ENCODE measurements at places on chromosomes 6 and 20.

- DNase-seq = no peak
These were observed 157.5 kb downstream of the ELOVL4 start for GRCh38 chr6:79789896-79790295.

- no peak for DNase-seq
These were observed 122.3 kb downstream of the ANKS1A start for GRCh38 chr6:35011096-35012041.

DNA sequence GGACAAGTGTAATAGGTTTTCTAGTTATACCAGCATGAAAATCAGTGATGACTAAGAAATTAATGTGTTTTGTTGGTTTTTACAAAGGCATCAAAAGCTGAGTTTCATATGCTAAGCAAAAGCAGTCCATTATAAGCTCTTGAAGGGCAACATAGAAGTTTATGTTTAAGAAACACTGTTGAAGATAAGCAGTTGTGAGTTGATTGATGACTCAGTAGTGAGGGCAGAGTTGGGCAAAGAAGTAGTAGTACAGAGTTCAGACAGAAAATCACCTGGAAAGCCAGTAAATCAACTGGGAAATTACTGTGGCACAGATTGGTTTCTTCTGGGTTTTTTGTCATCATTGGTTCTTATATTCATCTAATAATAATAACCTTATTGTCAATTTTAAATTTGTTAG lies 78.0 kb upstream of the SMIM8 start:
- DNase-seq = no peak

- no peak for DNase-seq
These were observed 23.3 kb upstream of the CRIP3 start for GRCh38 chr6:43331891-43332290.

DNA sequence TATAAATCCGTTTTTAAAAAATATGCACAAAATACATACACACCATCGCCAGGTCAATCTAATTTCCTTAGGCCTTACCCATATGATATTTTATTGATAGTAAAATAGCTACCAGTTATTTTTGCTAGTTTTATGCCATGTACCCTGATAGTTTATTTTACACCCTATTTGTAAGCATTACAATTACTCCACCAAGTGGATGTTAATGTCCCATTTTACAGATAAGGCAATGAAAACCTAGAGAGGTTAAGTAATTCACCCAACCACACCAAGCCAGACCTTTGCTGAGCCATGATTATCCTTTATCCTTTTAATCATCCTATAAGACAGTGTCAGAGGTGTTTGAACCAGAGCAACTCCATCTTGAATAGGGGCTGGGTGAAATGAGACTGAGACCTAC lies 86.8 kb downstream of the CBLN4 start:
- DNase-seq = no peak

DNA sequence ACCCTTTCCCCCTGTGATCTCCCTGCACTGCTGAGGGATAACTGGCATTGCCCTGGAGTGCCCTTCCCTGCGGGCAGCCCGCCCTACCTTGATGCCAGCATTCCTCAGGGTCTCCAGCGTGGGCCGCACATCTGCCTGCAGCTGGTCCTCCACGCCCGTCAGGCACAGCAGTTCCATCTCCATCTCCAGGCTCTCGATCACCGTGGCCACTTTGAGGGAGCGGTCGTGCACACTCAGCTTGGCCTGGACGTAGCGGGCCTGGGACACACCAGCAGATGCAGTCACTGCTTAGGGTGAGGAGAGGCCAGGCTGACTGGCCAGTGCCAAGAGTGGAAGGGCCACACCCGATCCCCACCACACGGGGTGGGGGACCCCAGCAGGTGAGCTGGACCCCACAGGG lies 82.6 kb upstream of the NFATC2 start:
- no peak for DNase-seq

DNA sequence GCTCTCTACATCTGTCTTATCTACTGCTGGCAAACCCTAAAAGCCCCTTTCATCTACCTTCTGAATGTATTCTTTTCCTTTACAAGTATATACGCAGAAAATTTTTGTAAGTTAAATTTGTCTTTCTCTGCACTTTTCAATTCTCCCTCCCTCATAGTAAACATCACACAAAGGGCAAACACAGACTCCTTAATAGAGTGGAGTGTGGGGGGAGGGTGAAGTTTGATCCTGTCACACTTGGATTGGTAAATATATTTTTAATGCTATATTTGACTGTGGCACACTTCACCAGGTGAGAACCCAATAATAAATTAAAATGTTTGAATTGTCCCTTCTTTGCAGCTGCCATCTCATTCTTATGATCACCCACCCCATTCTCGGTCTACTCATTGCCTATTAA lies 33.2 kb upstream of the PAQR8 start:
- no peak for DNase-seq

- no peak for DNase-seq
These were observed 181.8 kb downstream of the TAF4 start for GRCh38 chr20:61883857-61884393.

GRCh38 chr20:47718398-47718797 lies 66.9 kb downstream of the SULF2 start:
- no peak for DNase-seq

DNA sequence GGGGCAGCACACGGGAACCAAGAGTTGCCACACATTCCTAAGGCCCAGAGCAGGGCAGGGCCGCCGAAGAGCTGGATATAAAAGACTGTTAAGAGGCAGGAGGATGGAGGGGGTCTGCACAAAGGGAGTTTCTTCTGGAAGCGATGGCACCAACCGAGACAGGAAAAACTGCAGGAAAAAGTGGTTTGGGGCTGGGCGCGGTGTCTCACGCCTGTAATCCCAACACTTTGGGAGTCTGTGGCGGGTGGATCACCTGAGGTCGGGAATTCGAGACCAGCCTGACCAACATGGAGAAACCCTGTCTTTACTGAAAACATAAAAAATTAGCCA lies 41.8 kb downstream of the SSR1 start:
- DNase-seq = no peak

DNA sequence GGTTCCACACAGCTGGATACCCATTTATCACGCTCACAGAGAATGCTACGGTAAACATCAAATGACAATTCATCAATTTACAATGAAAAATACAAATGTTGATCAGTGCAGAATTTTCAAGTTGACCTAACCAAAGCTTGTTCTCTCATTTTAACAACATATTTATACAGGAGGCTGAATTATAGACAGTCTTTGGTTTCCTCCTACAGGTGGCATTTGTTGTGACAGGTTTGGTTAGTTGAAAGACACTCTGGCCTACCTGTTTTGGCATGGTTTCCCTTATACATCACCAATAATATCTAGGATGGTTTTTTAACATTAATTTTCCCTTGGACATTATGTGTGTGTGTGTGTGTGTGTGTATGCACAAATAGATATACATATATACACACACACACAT lies 642.5 kb upstream of the MMS22L start:
- no peak for DNase-seq

DNA sequence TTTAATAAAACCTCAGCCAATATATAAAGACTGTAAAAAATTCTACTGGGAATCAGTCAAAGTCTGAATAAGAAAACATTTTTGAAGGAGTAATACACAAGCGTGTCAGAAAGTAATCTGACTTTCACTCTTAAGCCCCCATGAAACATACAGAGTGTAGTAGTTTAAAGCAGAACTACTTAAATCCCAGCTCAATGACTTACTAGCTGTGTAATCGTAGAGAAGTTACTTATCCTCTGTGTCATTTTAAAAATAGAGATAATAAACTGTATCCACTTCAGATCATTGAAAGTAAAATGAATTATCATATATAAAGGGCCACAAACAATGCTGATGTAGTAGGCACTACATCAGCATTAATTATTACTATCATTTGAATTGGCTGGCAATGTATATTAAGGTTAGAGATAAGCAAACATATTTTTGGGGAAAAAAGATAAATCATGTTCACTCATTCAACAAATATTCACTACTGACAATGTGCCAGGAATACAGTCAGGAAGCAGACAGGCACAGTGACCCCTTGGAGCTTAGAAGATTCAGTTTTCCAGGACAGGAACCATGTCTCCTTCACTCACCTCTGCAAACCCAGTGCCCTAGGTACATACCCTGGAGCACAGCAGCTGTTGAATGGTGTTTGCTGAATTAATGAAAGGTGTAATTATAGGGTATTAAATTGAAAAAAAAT lies 14.4 kb downstream of the REPS1 start:
- no peak for DNase-seq

DNA sequence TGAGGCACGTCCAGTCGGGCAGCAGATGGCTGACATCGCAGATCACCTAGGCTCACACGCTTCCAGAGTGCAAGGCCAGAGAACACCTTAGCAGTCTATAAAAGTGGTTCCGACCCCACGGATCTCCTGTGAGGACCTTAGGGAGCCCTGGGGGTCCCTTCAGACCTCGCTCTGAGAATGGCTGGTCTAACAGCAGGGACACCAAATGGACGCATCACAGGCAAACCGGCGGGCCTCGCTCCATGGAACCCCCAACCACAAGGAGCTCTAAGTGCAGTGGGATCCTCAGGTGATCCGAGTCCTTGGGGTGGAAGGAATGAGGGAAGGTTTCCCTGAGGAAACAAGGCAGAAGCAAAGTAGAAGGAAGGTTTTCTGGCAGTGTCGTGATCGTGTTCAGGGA lies 135.4 kb downstream of the SMOC2 start:
- no peak for DNase-seq

DNA sequence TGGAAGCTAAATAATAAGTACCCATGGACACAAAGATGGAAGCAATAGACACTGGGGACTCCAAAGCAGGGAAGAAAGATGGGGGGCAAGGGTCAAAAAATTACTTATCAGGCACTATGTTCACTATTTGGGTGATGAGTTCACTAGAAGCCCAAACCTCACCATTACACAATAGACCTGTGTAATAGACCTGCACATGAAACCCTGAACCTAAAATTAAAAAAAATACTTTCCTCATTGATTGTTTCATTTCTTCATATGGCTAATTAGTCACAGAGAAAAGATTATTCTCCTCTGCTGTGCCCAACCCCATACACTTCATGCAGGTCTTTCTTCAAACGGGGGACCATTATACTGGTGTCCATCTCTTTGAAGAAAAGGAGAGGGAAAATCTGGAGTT lies 213.0 kb upstream of the DTNBP1 start:
- no peak for DNase-seq

DNA sequence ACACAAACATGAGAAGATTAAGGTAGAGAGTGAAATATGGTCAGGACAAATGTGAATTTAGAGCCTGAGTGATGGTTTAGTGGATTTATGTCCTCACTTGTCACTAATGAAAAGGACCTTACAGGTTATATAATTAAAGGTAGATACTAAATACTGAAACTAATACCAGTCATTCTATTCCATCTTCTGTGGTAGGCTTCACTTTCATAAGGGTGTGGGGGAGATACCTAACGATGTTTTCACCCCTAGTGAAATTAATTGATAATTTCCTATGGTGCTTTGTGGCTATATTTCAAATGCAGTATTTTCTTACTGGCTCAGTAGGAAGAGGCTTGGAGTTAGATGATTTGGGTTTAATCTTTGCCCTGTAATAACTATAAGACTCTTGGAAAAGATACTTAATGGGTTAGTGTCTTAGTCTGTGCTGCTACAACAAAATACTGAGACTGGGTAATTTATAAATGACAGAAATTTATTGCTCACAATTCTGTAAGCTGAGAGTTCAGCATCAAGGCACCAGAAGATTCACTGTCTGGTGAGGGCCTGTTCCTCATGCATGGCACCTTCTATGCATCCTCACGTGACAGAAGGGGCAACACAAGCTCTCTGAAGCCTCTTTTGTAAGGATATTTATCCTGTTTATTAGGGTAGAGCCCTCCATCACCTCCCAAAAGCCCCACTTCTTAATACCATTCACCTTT lies 21.3 kb downstream of the RNF217 start:
- no peak for DNase-seq

GRCh38 chr20:44343162-44343675 lies 6.4 kb downstream of the R3HDML start:
- DNase-seq = no peak

GRCh38 chr20:41938353-41938752 lies 320.2 kb upstream of the CHD6 start:
- DNase-seq = no peak

- no peak for DNase-seq
These were observed 65.8 kb downstream of the PHACTR2 start for GRCh38 chr6:143743301-143744166.

- no peak for DNase-seq
These were observed 3.1 kb downstream of the CRYBG1 start for GRCh38 chr6:106363401-106364138.

GRCh38 chr6:136784910-136785746 lies 7.1 kb downstream of the MAP3K5 start:
- DNase-seq = no peak
